Right lobe of liver (tissue), 6 donors: ENCODE measurements at places on chromosomes 12 and 14. TPM values are rescaled to one million over a fixed set of nuclear protein-coding genes. Genes with fewer than 3 reads are reported as not detected.
A peak's percentile ranks its signal among the peaks of the same experiment; 100 is the strongest.

- H3K36me3 ChIP-seq: no peaks in the 10 kb centered on the region
- H3K27ac ChIP-seq: no peak overlapping the region
- no peaks in the 10 kb centered on the region for H3K4me1 ChIP-seq
- DNase-seq: no peak
- no peak overlapping the region for H3K4me3 ChIP-seq
Observed at GRCh38 chr14:66300886-66301285, 185.3 kb upstream of the CCDC196 start.

DNA sequence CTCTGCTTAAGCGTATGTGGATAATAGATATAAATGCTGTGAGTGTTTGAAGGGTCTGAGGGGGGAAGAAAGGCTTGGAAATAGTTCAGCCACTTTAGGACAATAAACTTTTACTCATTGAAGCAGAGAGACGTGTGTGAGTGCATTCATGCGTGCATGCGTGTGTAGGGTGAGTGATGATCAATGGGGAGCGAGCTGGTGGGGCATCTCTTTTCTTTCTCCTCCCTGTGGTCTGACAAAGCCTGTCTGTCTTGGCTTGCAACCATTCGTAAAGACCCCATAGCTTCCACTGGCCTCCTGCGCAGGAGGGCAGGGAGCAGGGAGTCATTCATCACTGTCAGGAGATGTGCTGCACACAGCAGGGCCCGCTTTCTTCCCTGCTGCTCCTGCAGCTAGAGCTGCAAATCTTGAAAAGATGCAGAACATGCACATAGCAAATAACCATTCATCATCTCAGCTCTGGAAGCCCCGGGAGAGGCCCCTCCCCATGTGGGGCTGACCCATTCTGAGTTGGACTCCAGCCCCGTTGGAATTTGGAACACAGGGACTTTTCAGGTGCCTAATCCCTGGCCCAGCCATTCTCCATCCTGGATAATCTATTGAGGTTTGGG, 223.2 kb downstream of the PPM1H start:
- no peak overlapping the region for H3K4me3 ChIP-seq
- H3K27me3 ChIP-seq: no peaks in the 10 kb centered on the region
- no peaks in the 10 kb centered on the region for H3K36me3 ChIP-seq

DNA sequence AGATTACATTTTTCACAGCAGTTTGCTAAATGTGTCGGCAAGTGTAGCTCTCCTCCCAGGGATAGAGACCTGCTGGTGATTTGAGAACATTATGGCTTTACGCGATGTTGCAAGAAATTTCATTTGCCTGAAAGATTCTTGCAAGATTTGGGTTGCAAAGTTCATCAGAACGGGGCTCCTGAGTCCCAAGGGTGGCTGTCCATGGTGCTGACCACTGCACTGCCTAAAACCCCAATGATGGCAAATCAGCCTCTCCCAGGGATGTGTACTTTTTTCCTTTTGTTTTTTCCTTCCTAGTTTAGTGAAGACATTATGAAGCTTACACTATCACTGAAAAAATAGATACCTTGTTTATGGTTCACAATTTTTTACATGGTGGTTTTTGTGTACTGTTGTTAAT, 85.4 kb downstream of the WSCD2 start:
- H3K36me3 ChIP-seq: no peaks in the 10 kb centered on the region
- DNase-seq: no peak
- no peak overlapping the region for H3K27ac ChIP-seq
- no peaks in the 10 kb centered on the region for H3K27me3 ChIP-seq

- H3K36me3 ChIP-seq: no peaks in the 10 kb centered on the region
- no peak overlapping the region for H3K27ac ChIP-seq
- no peak for DNase-seq
- H3K27me3 ChIP-seq: no peaks in the 10 kb centered on the region
- H3K4me1 ChIP-seq: no peaks in the 10 kb centered on the region
- H3K4me3 ChIP-seq: no peak overlapping the region
Observed at GRCh38 chr14:87566991-87567390, 426.0 kb downstream of the GALC start.

DNA sequence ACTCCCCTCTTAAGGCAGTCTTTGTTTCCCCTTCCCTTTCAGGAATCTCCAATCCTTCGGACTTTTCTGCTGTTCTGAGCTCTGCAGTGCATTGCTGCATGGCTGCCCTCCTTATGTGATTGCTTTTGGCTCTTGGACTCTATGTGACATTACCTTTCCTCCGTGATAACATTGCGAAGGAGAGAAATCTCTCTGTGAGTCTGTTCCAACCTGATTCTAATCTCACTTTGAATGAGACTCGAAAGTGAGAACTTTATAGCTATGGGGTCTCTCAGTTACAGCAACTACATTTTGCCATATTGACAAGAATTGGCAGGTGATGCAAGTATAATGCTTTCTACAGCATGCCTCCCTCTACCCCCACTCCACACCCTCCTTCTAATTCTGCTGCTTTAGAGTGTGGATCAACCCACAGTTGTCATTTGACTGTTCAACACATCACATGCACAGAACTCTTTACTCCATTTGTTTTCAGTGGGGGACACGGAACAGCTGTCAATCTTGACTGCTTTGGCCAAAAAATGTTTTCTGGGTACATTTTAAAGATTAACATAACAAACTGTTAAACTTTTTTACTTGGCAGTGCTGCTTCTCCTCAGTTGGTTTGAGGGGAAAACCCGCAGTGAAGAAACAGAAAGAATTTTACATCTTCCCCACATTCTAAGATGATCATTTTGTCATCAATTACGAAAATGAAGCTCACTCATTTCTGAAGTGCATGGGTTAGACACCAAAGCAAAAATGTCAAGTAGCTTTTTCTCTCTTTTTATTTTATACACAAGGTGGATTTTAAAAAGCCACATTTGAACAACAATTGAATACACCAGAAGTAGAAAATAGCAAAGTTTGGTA, 125.5 kb upstream of the RMST start:
- no peaks in the 10 kb centered on the region for H3K27me3 ChIP-seq
- DNase-seq: no peak

DNA sequence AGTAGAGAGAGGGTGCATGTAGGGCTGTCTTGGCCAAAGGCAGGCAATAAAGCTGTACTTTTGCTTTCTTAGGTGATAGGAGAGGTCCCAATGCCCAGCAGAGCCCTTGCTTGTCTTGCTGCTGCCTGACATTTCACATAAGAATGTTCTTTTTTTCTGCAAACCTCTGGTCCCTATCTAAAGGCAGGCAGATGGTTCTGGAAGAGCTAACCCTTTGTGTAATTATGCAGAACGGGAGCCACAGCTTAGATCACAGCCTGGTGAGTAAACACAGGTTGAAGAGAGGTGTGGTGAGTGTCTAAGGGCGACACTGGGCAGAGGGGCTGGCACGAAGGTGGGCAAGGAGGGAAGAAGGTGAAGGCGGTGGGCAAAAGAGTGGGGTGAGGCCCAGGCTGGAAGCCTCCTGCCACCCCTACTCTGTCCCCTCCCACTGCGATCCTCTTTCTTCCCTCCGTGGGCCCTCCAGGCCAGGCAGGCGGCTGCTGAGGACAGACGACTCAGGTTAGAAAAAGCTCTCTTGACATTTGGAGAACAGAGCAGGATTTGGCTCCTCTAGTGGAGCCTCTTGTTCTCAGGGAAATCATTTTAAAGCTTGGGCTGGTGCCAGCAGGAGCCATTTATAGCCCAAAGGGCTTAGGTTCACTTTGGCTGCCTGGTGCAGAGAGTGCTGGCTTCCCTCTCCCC, 42.8 kb downstream of the PRMT8 start:
- H3K27ac ChIP-seq: no peak overlapping the region
- H3K36me3 ChIP-seq: no peaks in the 10 kb centered on the region
- H3K4me1 ChIP-seq: no peaks in the 10 kb centered on the region

DNA sequence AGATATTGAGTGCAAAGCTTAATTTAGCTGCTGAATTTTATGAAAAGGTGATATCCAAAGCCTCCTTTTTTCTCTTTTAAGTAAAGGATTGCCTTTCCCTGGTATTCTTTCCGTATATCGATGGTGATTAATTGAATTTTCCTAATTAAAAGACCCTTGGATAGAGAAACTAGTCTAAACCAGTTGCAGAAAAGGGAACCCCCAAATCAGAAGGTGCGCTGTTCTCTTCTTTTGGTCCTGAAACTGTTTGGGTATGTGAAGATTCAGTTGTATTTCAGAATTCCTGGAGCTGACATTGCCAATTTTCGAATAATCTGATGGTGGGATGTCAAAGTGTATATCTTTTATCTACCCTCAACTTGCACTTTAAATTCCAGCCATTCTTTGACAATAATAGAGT, 1.9 kb downstream of the GPHN start:
- no peak overlapping the region for H3K27ac ChIP-seq
- peaks cover 53% of the 10 kb centered on the region for H3K4me1 ChIP-seq
- no peak for DNase-seq
- H3K27me3 ChIP-seq: no peaks in the 10 kb centered on the region
- peak overlapping the region; percentile 87 for H3K4me3 ChIP-seq

DNA sequence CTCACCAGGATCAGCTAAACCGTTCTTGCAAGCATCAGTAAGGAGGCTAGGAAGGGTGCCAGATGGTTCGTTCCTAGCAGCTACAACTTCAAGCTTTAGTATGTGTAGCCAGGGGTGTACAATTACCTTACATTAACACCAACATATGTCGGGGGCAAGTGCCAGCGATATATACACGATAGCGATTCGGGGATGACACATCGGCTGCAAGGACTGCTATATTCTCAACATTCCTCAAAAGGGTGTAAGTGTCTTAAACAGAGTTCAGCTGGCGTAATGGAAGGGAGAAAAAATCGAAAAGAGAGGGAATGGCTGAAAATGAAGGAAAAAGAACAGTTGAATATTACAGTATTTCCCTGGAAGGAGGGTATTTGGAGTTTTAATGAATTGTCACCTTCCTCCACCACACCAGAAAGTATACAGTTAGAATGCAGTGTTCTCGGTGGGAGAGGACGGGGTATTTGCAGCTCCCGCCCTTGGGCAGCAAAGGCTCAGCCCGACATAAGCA, 545 bp downstream of the LIMA1 start:
- no peaks in the 10 kb centered on the region for H3K36me3 ChIP-seq
- H3K27me3 ChIP-seq: no peaks in the 10 kb centered on the region
- no peaks in the 10 kb centered on the region for H3K4me1 ChIP-seq

DNA sequence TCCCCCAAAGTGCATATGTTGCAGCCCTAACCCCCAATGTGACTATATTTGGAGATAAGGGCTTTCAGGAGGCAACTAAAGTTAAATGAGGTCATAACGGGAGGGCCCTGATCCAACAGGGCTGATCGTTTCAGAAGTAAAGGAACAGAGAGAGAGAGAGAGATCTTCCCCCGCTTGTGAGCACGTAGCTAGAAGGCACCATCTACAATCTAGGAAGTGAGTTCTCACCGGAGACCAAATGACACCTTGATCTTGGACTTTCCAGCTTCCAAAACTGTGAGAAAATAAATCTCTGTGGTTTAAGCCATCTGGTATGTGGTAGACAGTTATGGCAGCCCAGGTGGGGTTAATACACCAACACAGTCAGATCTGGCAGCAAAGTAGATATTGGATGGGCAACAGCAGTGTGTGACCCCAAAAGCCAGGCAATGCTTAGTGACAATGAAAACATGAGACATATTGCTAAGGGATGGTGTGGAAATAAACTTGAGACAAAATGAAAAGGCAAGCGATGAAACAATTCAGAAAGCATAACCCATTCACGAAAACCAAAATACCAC, 147.2 kb upstream of the GSC start:
- DNase-seq: no peak
- no peaks in the 10 kb centered on the region for H3K36me3 ChIP-seq
- no peaks in the 10 kb centered on the region for H3K4me1 ChIP-seq
- H3K27ac ChIP-seq: no peak overlapping the region

DNA sequence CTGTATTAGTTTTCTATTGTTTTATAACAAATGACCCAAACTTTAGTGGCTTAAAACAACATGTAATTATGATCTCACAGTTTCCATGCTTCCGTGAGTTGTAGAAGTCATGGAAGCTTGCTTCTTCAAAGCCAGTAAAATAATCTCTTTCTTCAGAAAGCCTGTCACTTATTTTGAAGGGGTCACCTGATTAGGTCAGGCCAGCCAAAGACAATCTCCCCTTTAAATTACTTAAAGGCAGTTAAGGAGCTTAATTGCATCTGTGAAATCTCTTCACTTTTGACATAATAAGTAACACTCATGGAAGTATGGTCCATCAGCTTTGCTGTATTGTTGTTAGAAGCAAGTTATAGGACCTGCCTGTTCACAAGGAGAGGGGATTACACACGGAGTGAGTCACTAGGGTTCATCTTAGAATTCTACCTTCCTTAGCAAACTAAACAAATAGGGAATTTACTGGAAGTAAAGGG, 89.8 kb downstream of the FAR2 start:
- H3K27ac ChIP-seq: no peak overlapping the region
- H3K36me3 ChIP-seq: no peaks in the 10 kb centered on the region
- H3K27me3 ChIP-seq: no peaks in the 10 kb centered on the region
- H3K4me3 ChIP-seq: no peak overlapping the region
- DNase-seq: no peak

DNA sequence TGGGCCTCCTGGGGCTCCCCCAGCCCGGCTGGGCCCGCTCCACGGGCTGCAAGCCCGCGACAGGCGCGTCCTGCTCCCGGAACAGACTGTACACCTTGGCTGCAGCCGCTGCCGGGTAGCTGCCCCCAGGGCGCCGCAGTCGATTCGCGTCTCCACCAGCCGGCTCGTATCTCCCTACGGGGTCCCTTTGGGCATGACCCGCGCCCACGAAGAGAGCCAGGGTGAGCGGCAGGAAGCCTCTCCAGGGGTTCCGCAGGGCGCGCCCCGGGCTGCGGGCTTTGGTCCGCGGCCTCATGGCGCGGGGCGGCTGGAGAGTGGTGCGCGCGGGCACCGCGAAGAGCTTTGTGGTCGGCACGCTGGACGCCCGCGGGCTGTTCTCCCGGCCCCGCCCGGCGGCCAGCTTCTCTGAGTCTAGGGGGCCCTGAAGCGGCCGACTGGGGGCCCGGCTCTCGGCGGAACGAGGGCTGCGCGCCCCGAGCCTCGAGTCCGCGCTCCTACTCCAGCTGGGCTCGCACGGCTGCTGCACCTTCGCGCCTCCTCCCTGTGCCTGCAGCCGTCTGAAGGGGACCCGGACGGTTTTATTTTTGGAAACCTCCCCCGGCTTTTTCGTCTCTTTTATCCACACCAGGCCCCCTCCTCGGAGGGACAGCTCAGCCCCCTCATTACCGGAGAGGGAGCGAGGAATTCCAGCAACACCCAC, at the start of gene LTBP2:
LTBP2 (minus strand) TSS at position 588 of the 700 bp plus-strand sequence; CDS start at position 295, 293 bp downstream.
- DNase-seq: no peak
- no peaks in the 10 kb centered on the region for H3K4me1 ChIP-seq
- H3K27ac ChIP-seq: no peak within 1 kb of the TSS
- H3K27me3 ChIP-seq: no peaks in the 10 kb centered on the region
- H3K4me3 ChIP-seq: peak within 1 kb of the TSS; percentile 65
- H3K36me3 ChIP-seq: no peaks in the 10 kb centered on the region

- no peak overlapping the region for H3K4me3 ChIP-seq
- DNase-seq: no peak
- no peaks in the 10 kb centered on the region for H3K4me1 ChIP-seq
- no peak overlapping the region for H3K27ac ChIP-seq
- H3K36me3 ChIP-seq: no peaks in the 10 kb centered on the region
Observed at GRCh38 chr12:27048822-27049752, 26.7 kb downstream of the MED21 start.

GRCh38 chr14:104664107-104664506, 25.3 kb upstream of the INF2 start:
- no peak overlapping the region for H3K4me3 ChIP-seq
- no peak overlapping the region for H3K27ac ChIP-seq
- no peaks in the 10 kb centered on the region for H3K36me3 ChIP-seq
- no peaks in the 10 kb centered on the region for H3K4me1 ChIP-seq
- no peak for DNase-seq
- no peaks in the 10 kb centered on the region for H3K27me3 ChIP-seq

GRCh38 chr14:71541973-71542690, 390.1 kb upstream of the RGS6 start:
- H3K4me3 ChIP-seq: no peak overlapping the region
- H3K27me3 ChIP-seq: no peaks in the 10 kb centered on the region
- H3K36me3 ChIP-seq: no peaks in the 10 kb centered on the region
- DNase-seq: no peak

The KRT2 gene
- total RNA-seq: not detected

The AMDHD1 gene
- 64.6 TPM for total RNA-seq

The CCDC59 gene
- total RNA-seq: 12.3 TPM

The EFS gene
- 0.35 TPM for total RNA-seq
